Calu3 (cell line): ENCODE measurements at places on chromosomes 16 and 17.

GRCh38 chr16:68377667-68378393 is 67.0 kb downstream of the PRMT7 start:
- DNase-seq = peak; percentile 22

DNA sequence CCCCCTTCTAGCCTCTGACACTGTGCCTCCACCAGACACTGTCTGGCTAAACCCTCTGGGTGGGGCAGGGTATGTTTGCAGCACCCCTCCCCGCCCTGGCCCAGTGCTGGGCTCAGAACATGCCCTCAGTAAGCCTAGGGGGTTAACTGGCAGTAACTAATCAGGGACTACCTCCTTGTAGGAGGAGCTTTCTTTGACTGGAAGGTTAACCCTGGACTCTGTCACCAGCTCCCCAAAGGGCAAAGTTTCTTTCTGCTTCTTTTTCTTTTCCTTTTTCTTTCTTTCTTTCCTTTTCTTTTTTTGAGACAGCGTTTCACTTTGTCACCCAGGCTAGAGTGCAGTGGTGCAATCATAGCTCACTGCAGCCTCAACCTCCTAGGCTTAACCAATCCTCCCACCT is 76.8 kb downstream of the PLXDC1 start:
- no peak for DNase-seq

DNA sequence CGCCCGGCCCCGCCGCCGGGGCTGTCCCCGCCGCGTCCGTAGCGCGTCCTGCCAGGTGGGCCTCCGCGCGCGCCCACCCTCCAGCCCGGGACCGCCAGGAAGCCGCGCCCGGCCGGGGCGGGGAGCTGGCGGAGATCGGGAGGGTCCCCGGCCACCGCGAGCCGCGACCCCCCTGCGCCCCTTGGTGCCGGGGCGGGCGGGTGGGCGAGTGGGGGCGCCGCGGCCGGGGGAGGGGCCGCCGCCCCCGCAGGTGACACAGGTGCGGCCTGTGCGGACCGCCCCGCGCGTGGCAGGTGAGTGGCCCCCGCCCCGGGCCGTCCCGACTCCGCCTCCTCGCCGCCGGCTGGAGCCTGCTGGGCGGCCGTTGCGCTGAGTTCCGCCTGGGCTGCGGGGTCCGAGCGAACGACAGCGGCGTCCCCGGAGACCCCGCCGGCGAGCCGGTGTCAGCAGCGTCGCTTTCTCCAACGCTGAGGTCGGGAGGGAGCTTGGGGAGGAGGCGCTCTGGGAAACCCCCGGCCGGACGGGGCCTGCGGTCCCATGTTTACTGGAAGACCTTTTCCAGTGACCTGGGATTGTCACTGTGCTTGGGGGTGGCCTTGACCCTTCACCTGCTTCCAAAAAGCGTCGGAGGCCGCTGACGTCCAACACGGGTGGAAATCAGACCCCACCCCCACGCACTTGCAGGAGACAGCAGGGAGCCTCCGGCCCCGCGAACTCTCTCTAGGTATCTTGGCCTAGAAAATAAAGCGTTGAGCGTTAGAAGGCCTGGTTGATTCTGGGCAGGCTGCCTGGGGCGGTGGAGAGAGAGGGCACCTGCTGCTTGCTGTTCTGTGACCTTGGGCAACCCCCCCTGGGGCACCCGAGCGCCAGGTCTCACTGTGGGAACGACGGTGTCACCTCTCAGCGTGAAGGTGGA is 542 bp downstream of the KLHL36 start:
- peak; percentile 76 for DNase-seq

DNA sequence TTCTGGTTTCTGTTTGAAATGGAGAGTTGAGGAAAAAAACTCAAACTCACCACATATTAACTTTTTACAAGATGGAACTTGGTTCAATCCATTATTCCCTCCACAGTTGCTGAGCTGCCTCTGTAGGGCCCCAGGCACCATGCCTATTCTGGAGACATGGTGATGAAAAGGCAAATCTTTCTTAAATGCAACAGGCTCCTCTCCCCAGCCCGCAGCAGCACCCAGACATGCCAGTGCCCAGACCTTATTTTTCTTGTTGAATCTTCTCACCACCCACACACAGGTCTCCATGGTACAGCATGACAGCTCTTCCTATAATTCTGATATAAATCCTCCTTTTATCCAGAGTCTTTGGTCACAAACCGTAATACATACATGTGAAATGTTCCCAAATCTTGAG is 7.6 kb downstream of the CYTH1 start:
- no peak for DNase-seq

DNA sequence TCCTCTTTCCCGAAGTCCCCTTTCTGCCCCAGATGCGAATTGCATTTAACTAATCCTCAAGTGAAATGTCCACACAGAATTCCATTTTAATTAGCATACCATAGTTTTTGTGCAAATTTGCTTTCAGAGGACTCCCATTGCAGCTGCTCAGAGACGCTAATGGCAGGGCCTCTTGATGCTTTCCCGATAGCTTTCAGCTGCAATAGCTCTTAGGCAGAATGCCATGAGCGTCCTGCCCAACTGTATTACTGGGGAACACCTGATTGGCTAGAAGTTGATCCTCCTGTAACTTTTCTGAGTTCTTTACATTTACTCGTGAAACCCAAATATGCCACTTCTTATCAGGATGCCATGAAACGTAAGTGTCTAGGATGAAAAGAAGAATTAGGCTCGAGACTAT is 203.0 kb downstream of the UTP18 start:
- no peak for DNase-seq

GRCh38 chr16:24996301-24996700 is 18.9 kb downstream of the ARHGAP17 start:
- DNase-seq = no peak

DNA sequence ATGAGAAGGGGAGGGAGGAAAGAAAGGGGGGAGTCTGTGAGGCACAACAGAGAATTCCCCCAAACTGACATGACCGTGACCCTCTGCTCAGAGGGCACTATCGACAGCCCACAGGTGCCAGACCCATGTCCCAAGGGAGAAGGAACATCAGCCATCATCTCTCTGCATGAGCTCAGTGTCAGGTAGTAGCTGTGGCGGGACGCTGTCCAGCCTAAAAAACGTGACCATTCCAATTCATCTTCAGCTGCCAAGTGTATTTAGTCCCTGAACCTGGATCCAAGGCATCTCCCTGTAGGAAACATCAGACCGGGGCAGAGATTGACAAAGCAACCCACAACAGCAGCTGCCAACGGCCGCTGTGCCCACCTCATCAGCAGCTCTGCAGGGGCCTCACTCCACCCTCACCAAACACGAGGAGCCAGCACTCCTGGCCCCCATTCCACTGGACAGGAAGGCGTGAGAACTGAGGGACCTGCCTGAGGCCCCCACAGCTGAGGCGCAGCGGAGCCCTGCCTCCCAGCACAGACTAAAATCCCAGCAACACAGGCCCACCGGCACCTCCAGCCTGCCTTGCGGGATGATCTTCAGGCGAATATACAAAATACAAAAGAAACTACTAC is 8.6 kb downstream of the TAF1C start:
- no peak for DNase-seq

DNA sequence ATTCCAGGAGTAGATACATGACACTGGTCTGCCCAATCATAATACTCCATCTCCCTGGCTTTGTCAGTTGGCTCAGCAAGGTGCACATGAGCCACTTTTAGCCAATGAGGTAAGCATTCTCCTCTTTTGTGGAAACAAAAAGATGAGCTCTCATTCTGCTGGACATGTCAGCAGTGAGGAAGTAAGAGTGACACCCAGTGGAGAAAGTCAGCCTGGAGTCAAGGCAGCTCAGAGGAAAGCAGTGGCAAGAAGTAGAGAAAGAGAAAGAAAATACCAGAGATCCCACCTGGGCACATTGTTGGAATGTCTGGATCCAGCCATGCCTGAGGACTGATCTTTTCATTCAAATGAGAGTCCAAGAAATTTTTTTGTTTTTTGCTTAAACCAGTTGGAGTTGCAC is 496.9 kb upstream of the C16orf82 start:
- no peak for DNase-seq

DNA sequence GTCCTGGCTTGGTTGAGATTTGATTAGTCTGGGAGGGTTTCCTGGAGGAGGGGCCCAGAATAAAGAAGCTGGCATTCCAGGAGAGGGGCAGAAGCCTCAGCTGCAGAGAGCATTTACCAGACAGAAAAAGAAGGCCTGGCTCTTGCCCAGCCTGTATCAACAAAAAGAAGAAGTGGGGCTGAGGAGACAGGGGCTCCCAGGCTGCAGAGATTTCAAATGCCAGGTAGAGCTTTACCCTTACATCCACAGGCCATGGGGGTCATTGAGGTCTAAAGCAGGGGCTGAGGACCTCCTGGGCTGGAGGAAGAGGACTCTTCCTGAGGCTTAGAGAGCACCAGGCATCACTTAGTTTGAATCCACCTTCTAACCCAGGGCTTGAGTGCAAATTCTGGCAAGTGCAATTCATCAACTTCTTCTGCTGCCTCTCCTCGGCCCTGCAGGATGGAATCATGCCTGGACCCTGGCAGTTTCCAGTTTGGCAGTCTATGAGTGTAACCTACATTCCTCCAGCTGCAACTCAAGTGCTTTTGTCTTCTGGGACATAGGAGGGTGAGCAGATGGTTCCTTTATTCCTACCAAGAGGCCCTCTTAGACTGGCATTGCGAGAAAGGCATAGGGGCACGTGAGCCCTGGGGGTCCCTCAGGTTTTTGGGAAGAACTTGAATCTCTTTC is 15.3 kb downstream of the CA7 start:
- no peak for DNase-seq

DNA sequence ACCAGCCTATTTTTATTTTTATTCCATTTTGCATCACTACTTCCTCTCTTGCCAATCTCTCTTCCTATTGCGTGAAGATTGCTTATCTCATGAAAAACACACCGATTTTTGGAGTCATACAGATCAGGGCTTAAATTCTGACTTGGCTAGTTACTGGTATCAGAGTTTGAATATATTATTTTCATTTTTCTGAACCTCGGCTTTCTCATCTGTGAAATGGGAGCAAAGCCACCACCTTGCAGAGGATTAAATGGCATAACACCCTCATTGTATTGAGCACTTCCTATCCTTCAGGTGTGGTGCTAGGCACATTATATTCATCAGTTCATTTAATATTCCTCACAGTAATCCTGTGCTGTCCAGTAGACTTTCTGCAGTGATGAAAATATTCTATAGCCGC is 208.8 kb downstream of the HAPSTR1 start:
- no peak for DNase-seq

DNA sequence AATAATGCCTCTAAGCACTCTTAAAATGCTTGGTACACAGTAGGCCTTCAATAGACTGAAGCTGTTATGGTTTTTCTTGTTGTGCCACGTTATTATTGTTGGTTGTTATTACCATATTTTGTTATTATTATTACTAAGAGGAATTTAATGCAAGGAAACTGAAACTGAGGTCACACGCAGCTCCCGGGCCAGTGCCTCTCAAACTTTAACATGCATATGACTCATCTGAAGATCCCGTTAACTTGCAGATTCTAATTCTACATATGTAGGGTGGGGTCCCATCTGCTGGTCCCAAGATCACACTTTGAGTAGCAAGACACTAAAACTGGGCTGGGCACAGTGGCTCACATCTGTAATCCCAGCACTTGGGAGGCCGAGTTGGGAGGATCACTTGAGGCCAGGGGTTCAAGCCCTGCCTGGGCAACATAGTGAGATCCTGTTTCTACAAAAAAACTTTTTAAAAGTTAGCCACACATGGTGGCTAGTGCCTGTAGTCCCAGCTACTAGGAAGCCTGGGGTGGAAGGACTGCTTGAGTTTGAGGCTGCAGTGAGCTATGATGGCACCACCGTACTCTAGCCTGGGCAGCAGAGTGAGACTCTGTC is 888 bp downstream of the ACSM5 start:
- no peak for DNase-seq

DNA sequence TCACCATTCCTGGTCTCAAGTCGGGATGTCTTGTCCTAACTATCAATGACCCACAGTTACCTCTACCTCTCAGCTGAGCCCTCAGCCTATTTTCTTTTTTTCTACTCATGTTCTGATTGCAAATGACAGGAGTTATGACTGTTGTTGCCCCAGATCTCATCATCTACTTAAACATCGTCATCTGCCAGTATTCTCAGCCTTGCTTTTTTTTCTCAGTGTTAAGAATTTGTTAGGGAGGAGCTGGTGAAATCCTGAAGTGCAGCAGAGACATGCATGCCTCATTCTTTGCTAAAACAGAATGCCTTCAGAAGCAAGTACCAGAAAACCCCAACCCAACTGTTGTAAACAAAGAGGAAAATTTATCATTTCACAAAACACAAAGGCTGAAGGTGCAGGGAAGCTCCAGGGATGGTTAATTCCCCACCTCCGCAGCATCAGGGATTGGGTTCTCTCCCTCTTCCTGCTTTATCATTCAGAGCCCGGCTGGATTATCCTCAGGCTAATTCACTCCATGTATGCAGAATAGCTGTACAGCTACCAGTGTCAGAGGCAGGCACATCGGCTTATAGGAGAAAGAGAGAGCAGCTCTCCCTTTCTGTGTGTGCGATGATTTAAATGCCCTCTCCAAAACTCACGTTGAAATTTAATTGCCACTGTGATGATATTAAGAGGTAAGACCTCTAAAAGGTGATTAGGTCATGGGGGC is 540.8 kb upstream of the HSBP1 start:
- no peak for DNase-seq

GRCh38 chr17:660453-660852 is 54.2 kb downstream of the VPS53 start:
- DNase-seq = no peak

- no peak for DNase-seq
Measured at GRCh38 chr16:19329932-19330331, 44.4 kb downstream of the CLEC19A start.

GRCh38 chr17:45341533-45342158 is 24.8 kb upstream of the MAP3K14 start:
- peak; percentile 66 for DNase-seq

- no peak for DNase-seq
Measured at GRCh38 chr17:4144422-4144747, 1.4 kb downstream of the CYB5D2 start.

DNA sequence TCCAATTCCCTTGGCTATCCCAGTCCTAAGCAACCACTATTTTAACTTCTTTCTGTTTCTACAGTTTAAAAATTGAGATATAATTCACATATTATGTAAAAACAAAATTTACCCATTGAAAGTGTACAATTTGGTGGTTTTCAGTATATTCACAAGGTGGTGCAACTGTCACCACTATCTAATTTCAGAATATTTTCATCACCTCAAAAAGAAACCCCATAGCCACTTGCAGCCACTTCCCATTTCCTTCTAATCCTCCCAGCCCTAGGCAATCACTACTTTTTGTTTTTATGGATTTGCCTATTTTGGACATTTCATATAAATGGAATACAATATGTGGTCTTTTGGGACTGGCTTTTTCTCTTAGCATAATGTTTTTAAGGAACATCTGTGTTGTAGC is 36.1 kb upstream of the NACA2 start:
- DNase-seq = no peak

- no peak for DNase-seq
Measured at GRCh38 chr16:56222474-56222997, 31.2 kb downstream of the GNAO1 start.
